Activated naive CD4-positive, alpha-beta T cell treated with anti-CD3 and anti-CD28 coated beads, Interleukin-2, amount 10 ng/mL, durations not matched to agents 7 days and 5 days (primary cell): ENCODE measurements at places on chromosomes 11 and 22.

GRCh38 chr22:26579331-26579886 lies 10.5 kb downstream of the TPST2 start:
- peaks cover 44% of the 10 kb centered on the region for H3K36me3 ChIP-seq
- peaks cover 62% of the 10 kb centered on the region for H3K4me1 ChIP-seq
- no peaks in the 10 kb centered on the region for H3K27me3 ChIP-seq
- peak; percentile 83 for DNase-seq
- peak overlapping the region; percentile 97 for H3K27ac ChIP-seq

- no peak for DNase-seq
- no peaks in the 10 kb centered on the region for H3K4me1 ChIP-seq
- no peaks in the 10 kb centered on the region for H3K36me3 ChIP-seq
- no peaks in the 10 kb centered on the region for H3K27me3 ChIP-seq
- no peak overlapping the region for H3K27ac ChIP-seq
- H3K4me3 ChIP-seq: no peak overlapping the region
Observed at GRCh38 chr11:2673871-2674471, 25.8 kb downstream of the KCNQ1OT1 start.

- no peak overlapping the region for H3K4me3 ChIP-seq
- no peak for DNase-seq
- H3K27me3 ChIP-seq: no peaks in the 10 kb centered on the region
- H3K27ac ChIP-seq: no peak overlapping the region
- H3K36me3 ChIP-seq: no peaks in the 10 kb centered on the region
- H3K4me1 ChIP-seq: no peaks in the 10 kb centered on the region
Observed at GRCh38 chr11:70552167-70553150, 154.1 kb downstream of the CTTN start.

DNA sequence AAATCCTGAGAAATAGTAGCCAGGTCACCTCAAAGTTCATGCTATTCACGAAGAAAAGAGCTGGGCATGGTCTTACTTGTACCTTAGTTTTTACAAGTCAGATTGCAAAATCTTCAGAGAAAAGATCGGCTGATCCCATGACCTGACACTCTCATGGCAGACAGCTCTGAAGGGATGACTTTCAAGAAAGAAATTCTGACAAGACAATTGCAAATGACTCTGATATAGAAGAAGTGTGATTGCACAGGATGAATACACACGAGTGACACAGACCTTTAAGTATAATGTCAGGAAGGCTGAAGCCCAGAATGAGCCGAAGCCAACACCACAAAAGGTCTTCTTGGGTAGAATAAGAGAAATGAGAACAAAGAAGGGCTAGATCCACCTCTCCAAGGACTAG lies 59.4 kb upstream of the DRD2 start:
- H3K36me3 ChIP-seq: no peaks in the 10 kb centered on the region
- H3K4me3 ChIP-seq: no peak overlapping the region
- H3K4me1 ChIP-seq: no peaks in the 10 kb centered on the region
- H3K27ac ChIP-seq: no peak overlapping the region
- DNase-seq: no peak
- H3K27me3 ChIP-seq: peaks cover 33% of the 10 kb centered on the region

DNA sequence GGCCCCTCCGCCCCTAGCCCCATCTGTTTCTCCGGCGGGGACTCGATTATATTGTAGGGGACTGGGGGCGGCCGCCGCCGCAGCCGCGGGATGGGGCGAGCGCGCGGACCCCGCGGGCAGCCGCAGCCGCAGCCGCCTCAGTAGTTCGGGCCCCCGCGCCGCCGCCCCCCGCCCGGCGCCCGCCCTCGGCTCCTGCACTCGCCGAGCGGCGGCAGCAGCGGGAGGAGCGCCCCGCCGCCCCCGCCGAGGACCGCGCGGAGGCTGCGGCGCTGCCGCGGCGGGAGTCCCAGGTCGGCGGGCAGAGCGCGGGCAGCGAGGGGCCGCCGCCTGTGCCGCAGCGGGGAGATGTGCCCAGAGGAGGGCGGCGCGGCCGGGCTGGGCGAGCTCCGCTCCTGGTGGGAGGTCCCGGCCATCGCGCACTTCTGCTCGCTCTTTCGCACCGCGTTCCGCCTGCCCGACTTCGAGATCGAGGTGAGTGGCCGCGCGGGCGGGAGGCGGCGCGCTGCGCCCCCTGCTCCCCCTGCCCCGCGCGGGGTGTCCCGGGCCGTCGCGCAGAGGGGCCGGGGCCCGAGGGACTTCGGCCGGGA lies at the start of gene CECR2:
Gene CECR2, plus strand, starts transcription at position 22 of the 587 bp plus-strand sequence. Its CDS starts 324 bp downstream, at position 346.
- no peak within 1 kb of the TSS for H3K27ac ChIP-seq
- peak within 1 kb of the TSS; percentile 47 for H3K4me3 ChIP-seq
- H3K36me3 ChIP-seq: no peaks in the 10 kb centered on the region
- peak; percentile 36 for DNase-seq

- no peak overlapping the region for H3K27ac ChIP-seq
- peaks cover 2% of the 10 kb centered on the region for H3K4me1 ChIP-seq
- no peaks in the 10 kb centered on the region for H3K27me3 ChIP-seq
- peaks cover 63% of the 10 kb centered on the region for H3K36me3 ChIP-seq
- DNase-seq: no peak
Observed at GRCh38 chr11:71489311-71490043, 36.5 kb downstream of the NADSYN1 start.

DNA sequence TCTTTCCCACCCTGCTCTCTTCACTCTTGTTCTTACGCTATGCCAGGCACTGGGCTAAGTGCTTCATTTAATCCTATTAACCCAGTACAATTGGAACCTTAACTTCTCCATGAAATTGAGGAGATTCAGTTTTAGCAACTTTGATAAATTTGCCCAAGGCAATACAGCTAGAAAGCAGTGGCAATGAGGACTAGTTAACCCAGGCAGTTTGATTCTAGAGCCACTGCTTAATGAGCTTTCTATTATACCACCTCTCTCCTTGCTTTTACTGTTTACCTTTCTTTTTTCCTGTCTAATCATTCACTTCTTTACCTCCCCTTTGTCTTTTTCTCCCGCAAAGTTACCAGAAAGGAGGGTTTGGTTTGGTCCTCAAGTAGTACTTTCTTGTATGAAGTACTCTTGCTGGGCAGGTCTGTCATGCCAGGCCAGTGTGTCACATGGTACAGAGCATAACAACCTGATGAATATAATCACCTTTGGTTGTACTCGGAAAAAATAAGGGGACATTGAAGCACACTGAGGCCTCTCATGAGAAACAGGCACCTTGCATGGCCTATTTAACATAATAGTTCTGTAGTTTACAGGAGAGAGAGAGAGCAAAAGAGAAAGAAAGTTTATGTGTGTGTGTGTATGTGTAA lies 70.6 kb downstream of the PDHX start:
- no peaks in the 10 kb centered on the region for H3K27me3 ChIP-seq
- peaks cover 38% of the 10 kb centered on the region for H3K36me3 ChIP-seq
- H3K4me3 ChIP-seq: no peak overlapping the region
- H3K4me1 ChIP-seq: peaks cover 11% of the 10 kb centered on the region
- DNase-seq: no peak
- no peak overlapping the region for H3K27ac ChIP-seq
